ENCODE measurements at places on chromosomes 4 and X.

DNA sequence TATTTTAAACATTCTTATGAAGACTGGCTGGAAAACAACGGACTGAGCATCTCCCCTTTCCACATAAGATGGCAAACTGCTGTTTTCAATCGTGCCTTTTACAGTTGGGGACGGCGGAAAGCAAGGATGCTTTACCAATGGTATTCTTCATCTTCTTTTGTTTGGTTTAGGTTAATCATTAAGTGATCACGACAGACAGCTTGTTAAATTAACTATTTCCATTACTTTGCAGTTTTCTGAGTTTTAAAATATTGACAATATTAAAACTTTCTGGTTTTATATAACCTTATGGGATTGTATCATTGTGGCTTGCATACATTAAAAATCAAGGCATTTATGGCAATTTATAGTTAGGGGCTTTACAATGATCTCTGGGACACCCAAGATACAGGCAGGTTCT, 3.8 kb downstream of the MBTPS2 start:
- DNase-seq, result no peak

GRCh38 chr4:183445097-183445428, 627 bp downstream of the CDKN2AIP start:
- peak; percentile 77 for DNase-seq

DNA sequence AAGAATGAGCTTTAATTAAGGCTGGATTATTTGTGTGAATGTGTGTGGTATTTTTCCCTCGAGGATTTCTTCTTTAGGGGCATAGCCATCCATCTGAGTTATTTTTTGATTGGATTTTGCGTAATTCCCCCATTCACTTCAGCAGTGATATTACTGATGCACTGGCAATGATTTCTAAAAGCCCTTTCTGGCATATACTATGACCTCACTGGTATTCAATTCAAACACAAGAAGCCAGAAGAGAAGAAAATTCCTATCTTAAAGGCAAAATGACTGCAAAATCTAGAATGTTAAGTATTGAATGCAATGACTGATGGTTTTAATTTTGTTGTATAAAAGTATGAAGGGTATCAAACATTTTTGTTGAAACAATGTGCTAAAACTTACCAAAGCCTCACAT, 71.1 kb upstream of the DDIT4L start:
- no peak for DNase-seq

DNA sequence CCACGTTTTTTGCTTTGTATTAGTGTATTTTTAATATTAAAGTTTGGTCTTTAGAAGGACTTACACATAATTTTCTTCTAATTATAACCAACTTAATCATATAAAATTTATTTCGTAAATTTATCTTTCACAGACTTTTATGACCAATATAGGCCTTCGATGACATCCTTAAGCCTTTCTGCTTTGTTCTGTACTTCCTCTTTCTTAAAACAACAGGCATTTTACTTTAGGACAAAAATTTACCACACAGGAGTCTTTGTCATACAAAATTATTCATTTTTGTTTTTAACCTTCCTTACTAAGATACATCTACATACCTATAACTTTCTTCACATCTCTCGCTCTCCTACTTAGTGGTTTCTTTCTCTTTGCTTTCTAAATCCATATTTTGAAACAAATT, 56.3 kb downstream of the RGS12 start:
- peak; percentile 48 for DNase-seq

DNA sequence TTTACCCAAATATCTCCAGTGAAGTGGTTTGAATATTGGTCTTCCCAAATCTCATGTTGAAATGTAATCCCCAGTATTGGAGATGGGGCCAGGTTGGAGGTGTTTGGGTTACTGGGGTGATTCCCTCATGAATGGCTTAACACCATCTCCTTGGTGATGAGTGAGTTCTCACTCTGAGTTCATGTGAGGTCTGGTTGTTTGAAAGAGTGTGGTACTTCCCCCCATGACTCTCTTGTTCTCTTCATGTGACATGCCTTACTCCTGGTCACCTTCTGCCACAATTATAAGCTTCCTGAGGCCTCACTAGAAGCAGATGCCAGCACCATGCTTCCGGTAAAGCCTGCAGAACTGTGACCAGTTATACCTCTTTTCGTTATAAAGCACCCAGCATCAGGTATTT, 32.9 kb upstream of the OTUD4 start:
- DNase-seq, result no peak

All from suppressor macrophage treated with lipopolysaccharide for 1 hour (primary cell).